ENCODE measurements at places on chromosomes 2 and 18. TPM values are rescaled to one million over a fixed set of nuclear protein-coding genes. Genes with fewer than 3 reads are reported as not detected.

The ANKRD30BL gene
- 1.4 TPM for polyA plus RNA-seq

The DOK6 gene
- 18.1 TPM for polyA plus RNA-seq

The IL1R1 gene
- 40.0 TPM for polyA plus RNA-seq

The MAL gene
- 317 TPM for polyA plus RNA-seq

The DES gene
- 7.7 TPM for polyA plus RNA-seq

The SFTPB gene
- 0.14 TPM for polyA plus RNA-seq

The ESCO1 gene
- 29.9 TPM for polyA plus RNA-seq

The SRD5A2 gene
- not detected for polyA plus RNA-seq

The IL1F10 gene
- not detected for polyA plus RNA-seq

The AGXT gene
- 0.08 TPM for polyA plus RNA-seq

The RAB31 gene
- polyA plus RNA-seq: 32.1 TPM

The WDPCP gene
- polyA plus RNA-seq: 15.6 TPM

The EML4 gene
- 136 TPM for polyA plus RNA-seq

The PKP4 gene
- polyA plus RNA-seq: 194 TPM

The RND3 gene
- 52.1 TPM for polyA plus RNA-seq

The CFAP65 gene
- polyA plus RNA-seq: 0.41 TPM

The GPR35 gene
- 3.5 TPM for polyA plus RNA-seq

The CXCR4 gene
- 43.2 TPM for polyA plus RNA-seq

The KCNJ3 gene
- polyA plus RNA-seq: 9.0 TPM

The LIMS4 gene
- 1.1 TPM for polyA plus RNA-seq

The SMYD1 gene
- not detected for polyA plus RNA-seq

The ATP8B1 gene
- polyA plus RNA-seq: 29.4 TPM

The SATB2 gene
- 13.5 TPM for polyA plus RNA-seq

The CD8A gene
- 0.45 TPM for polyA plus RNA-seq

The DNAJC5G gene
- polyA plus RNA-seq: 1.6 TPM

Measured in left renal cortex interstitium (tissue), 4 donors.